Frontal cortex (tissue), 4 donors: ENCODE measurements at places on chromosomes 1 and 21.

- no peak for DNase-seq
Measured at GRCh38 chr1:96559181-96559580, 162.4 kb upstream of the PTBP2 start.

- no peak for DNase-seq
Measured at GRCh38 chr1:34354367-34354766, 177.7 kb downstream of the C1orf94 start.

GRCh38 chr1:41492341-41492848, 7.9 kb upstream of the EDN2 start:
- DNase-seq, result no peak

GRCh38 chr1:11342621-11343032, 69.6 kb downstream of the UBIAD1 start:
- DNase-seq, result no peak

DNA sequence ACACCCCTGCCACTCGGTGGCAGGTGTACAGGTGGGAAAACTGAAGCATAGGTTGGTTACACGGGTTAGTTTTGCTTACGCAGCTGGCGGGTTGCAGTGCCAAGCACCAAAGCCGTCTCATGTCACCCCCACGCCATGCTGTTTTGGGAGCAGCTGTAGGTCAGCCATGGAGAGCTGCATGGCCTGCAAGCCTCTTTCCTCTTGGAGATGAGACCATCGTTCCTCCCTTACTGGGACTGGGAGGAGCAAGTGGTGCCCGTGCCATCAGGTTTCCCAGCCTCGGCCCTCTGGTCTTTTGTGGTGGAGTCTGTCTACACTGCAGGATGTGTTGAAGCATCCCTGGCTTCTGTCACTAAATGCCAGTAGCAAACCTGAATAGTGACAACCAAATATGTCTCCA, 46.9 kb downstream of the AJAP1 start:
- no peak for DNase-seq

- DNase-seq, result no peak
Measured at GRCh38 chr1:56466538-56466937, 112.8 kb downstream of the PLPP3 start.

DNA sequence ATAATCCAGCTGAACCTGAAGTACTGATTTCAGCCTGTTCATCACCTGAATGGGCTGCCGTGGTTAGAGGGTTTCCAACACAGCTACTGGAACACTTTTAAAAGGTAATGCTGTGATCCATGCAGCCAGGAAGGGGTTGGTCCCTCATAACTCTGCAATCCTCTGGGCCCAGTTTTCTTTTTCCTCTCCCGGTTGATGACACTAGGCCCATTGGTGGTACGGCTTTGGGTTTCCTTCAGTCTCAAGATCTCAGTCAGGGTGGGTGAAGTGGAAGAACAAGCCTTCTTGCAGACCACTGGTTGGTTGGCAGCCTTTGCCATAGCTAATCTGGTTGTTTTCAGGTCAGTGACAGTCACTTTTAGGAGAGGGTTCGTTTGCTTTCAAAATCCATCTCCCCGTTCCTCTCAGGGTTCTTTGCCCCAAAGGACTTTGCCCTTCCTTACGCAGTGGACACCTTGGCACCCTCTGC, 502 bp upstream of the SLC35A3 start:
- DNase-seq, result no peak

DNA sequence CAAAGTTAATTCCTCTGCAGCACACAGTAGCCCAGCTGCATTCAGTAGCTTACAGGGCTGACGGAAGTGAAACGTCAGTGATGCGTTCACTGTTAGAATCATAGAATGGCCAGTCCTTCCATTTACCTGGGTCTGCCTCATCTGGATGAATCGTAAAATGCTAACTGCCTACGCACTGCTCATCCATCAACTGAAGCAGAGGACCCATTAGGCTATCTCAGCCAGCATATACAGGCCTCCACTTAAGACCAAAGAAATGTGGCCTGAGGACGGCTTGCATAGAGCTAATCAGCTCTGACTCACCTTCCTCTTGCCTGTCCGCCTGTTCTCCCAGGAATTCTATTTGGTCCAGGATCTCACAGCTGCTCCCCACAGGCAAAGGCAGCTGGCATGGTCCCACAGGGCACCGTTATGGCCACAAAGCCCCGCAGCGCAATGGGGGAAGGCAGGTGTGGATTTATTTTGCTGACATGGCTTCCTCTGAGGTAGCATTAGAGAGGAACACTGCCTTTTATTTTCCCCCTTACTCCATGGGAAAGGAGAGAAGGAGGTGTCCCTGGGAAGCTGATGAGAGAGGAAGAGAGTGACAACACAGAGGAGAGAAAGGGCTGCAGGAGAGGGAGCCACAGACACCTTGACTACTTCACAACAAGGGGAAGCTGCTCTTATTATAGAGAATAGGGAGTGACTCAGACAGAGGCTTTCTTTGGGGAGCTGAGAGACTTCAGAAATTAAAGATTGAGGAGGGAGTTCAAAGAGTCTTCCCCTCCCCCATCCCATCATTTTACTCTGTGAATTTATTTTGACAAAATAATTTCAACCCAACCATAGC, 177.6 kb downstream of the HHIPL2 start:
- no peak for DNase-seq

DNA sequence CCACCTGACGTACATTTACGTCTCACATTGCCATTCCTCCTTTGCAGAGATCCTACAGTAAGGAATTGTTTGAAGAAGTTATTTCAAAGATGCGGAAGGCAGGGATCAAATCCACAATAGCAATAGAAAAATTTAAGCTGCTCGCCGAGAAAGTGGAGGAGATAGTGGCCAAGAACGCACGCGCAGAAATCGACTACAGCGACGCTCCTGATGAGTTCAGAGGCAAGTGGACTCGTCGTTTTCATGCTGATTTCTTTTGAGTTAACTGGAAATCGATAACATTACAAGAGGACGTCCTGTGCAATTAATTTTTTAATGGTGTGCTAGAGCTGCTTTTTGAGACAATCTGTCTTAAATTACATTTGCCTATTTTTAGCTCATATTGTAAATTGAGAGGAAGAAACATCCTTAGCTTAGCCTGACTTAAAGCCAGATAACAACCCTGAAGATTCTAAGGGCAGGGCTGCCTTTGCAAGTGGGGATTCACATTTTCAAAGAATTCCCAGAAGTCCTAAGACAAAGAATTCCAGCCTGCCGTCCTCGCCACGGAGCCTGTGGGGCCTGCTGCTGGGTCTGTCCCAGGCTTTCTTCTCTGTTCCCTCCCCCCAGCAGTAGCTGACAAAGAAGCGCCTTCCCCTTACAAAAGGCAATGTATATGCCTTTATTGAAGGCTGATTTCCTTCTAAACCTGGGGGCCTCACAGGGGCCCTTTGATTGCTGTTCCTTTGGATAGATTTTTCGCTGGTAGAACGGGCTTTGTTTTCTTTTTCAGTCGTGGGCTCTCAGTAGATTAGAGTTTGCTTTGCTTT, 31.6 kb upstream of the KIF1B start:
- no peak for DNase-seq
